ENCODE measurements at places on chromosomes 3 and 15.

- DNase-seq, result no peak
These were observed 62.9 kb downstream of the SERPINI1 start for GRCh38 chr3:167798443-167798842.

DNA sequence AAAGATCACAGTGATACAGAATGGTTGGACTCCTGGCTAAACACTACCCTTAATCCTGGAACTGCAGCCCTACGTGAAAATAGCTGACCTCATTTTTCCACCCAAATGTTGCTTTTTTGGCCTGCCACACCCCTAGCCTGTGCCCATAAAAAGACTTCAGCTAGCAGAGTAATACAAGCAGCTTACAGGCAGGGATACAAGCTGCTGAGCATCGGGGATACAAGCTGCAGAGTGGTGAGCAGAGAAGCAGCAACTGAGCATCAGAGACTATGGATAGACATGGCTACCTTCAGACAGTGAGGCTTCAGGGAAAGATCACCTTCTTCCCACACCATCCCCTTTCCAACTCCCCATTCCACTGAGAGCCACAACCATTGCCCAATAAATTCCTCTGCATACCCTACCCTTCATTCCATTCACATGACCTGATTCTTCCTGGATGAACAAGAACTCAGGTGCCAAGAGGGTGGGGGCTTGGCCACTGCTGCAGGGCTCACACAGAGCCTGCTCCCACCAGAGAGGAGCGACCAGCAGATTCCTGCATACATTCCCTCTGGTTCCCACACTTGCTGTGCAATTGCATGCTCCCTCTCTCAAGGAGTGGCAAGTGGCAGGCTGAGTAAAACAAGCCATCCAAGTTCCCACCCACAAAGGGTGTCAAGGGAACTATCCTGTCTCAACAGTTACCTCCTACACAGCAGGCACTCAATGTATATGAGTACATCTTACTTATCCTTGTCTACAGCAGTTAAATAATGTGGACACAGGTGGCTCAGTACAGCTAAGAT, 217.5 kb downstream of the ALCAM start:
- DNase-seq, result no peak

GRCh38 chr3:69309814-69310213, 76.1 kb downstream of the FRMD4B start:
- peak; percentile 48 for DNase-seq

DNA sequence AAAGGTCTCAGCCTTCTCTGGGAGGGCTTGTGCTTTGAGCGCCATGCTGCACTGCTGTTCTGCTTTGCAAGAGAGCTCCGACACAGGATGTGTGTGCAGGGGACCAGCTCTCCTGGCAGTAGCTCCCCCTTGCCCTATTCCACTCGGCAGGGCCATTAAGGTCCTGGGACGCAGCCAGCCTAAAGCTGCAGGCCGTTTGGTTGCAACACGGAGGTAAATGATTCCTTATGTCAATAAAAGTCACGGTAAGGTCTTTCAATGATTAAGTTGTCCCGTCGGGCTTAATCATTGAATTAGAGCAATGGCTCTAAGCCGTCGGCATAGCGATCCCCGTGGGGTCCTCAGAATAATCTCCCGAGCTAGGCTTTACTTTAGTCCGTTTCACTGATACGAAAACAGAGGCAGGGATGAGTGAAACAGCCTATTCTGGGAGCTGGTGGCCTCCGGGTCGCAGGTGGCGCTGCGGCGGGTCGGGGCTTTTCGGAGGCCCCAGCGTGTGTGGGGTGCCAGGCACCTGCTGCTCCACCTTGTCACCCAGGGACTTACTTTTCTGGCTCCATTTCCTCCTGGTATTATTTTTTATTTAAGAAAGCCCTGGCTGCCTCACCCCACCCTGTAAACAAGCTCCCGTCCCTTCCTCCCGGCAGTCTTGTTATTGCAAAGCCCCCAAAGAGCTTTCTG, 525.2 kb downstream of the OCA2 start:
- DNase-seq, result no peak

GRCh38 chr15:81108427-81108826, 25.6 kb upstream of the CFAP161 start:
- DNase-seq, result peak; percentile 67

- DNase-seq, result peak; percentile 94
These were observed 35.7 kb downstream of the MGA start for GRCh38 chr15:41695750-41696436.

DNA sequence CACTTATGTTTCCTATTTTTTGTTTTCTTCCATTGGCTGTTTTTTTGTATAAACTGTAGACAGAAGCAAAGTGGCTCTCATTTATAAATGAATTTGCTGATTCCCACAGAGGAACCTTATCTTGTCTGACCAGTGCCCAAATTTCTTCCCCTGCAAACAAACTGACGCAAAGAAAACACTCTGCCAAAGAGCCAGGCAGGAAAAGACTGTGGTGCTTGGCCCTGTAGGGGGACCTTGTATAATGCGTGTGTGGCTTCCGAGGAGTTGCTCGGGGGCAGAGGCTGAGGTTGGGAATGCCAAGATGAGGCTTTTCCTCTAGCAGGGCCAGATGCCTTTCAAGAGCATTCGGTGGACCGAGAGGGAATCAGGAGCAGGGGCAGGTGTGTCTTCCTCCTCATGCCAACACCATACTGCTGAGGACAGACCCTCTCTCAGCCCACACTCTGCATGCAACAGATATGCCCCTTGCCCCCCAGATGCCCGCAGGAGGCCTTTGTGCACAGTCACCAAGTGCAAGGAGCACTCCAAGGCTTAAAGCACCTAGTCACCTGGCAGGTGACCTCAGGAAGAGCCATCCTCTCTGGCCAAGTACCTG, 104.3 kb upstream of the ABHD17C start:
- DNase-seq, result peak; percentile 71

DNA sequence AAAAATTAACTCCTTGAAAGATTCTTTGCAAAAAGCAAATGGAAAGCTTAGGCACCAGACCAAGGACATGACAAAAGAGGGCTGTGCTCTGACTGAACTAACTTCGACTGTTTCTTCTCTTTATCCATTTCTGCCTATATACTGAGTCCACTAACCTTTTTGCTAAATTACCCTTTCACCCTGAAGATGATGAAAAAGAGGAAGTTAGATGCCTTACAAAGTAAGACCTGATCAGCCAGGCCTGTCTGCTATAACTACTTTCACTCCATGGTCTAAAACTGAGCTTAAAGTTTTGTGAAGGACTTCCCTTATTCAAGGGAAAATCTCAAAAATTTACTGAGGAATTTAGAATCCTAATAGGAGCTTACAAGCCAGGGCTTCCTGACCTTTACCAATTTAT, 6.2 kb upstream of the IGSF10 start:
- DNase-seq, result peak; percentile 61

GRCh38 chr3:105503191-105503593, 136.5 kb downstream of the ALCAM start:
- no peak for DNase-seq

- DNase-seq, result no peak
These were observed 18.6 kb downstream of the CRYGS start for GRCh38 chr3:186525369-186526255.

GRCh38 chr3:53169045-53169831, 8.2 kb downstream of the PRKCD start:
- DNase-seq, result peak; percentile 77

DNA sequence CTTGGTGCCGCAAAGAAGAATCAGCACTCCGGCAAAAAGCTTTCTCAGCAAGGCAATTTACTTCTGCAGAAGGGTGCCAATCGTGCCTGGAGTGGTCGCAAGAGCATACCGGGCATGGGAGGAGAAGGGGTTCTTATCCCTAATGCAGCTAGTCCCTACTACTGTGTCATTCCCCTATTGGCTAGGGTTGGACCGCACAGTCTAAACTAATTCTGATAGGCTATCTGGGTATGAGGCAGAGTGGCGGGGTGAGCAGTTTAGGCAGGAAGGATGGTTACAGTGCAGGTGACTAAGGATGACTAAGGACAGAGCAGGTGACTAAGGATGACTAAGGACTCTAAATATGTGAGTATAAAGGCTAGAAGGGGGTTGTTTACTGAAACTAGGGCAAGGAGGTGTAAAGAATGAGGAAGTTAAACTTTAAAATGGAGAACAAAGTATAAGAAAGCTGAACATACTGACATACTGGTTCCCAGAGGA, 52.9 kb downstream of the PGBD4 start:
- peak; percentile 25 for DNase-seq

DNA sequence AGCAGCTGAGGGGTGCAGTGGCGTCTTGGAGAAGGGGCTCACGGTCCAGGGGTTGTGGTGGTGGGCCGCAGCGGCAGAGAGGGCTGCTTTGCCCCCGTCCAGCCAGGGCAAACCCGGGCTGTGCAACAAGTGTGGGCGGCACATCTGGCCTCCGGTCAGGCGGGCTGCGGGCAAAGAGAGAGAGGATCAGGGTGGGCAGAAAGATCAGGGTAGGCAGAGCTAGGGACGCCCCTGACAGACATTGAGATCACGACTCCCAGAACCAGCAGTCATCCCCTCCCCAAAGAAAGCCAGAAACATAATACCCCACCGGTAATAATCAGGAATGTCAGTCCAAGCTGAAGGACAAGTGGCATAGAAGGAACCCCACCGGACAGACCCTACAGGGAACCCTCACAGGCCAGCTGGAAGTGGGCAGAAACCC, 6.8 kb downstream of the GATA2 start:
- peak; percentile 60 for DNase-seq

DNA sequence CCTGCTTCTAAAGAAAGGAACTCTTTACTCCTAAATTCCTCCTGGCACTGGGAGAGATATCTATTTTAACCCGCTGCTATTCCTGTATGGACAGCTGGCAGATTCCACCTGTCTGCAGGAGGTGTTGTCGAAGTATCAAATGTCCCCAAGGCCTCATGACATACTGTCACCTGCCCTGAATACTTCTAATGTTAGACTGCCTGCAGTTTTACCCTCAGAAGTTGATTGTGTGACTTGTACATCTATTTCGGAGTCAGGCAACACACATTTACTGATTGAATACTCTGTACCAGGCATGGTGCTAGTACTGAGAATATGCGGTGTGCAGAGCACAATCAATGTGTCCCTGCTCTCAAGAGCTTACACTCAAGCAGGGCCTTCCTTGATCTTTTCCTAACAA, 38.6 kb downstream of the PDZRN3 start:
- no peak for DNase-seq

DNA sequence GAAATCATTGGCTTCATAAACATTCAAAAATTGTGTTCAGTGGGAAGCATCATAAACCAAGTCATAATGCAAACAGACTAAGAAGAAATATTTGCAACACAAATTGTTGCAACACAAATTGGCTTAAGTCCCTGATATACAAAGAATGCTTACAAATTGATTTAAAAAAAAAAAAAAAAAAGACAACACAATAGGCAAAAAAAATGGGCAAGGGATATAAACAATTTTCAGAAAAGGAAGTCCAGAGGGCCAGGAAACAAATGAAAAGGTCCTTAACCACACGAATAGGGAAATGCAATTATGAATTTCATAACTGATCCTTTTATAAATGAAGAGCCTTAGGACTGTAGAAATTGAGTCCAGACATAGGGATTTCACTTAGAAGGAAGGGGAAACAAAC, 98.9 kb downstream of the LRRK1 start:
- no peak for DNase-seq

- DNase-seq, result peak; percentile 72
These were observed 80.3 kb downstream of the PEX5L start for GRCh38 chr3:179956416-179956830.

- no peak for DNase-seq
These were observed 107.7 kb downstream of the ETFA start for GRCh38 chr15:76203346-76204108.

- no peak for DNase-seq
These were observed 154.9 kb downstream of the KLHL25 start for GRCh38 chr15:85639752-85640381.

DNA sequence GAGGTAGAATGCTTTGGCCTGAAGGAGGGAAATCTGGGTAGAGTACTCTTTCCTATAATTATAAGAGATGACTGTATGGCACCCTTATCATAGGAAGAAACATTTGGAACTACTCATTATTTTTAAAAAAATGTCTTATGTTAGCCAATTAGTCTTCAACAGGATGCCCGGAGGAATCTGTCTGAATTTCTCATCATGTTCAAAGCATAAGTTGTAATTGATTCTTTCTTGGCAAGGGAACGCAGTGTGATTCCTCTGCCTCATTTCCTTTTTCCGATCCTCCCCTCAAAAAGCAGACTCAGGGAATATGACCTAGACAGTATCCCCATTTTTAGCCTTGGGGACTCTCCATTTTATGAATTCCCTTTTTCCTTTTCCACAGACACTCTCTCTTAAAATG, 165.1 kb downstream of the IL5RA start:
- no peak for DNase-seq

GRCh38 chr15:32123473-32123872, 93.2 kb downstream of the CHRNA7 start:
- no peak for DNase-seq

- DNase-seq, result peak; percentile 35
These were observed 4.6 kb downstream of the CFAP100 start for GRCh38 chr3:126399351-126399735.

DNA sequence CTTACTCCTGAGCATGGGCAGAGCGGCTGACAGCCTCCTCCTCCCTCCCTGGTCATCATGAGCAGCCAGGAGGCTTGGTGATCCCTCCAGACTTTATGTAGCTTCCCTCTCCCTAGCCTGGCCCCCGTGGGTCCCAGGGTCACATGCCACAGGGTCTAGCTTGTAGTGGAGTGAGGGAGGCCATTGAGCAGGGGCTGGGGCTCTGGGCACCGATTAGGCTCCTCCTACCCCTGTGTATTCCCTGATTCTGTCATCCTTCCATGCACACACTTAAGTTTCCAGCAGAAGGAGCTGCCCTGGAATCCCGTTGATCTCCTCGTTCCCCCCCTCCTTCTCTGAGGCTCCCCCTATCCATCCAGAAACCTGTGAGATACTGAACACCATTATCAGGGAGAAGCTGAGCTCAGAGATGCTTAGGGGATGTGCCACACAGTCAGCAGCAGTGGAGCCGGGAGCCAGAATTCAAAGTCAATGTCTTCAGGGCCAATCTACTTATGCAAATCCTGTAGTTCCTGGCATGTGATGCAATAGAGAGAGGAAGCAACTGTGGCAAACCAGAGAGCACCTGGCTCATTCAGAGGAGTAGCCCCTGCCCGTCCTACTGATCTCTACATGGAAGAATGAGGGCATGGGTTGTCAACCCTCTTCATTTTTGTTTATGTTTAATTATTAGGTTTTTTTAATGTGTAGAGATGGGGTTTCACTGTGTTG, 17.2 kb downstream of the CCDC33 start:
- DNase-seq, result no peak

- DNase-seq, result no peak
These were observed 7.4 kb upstream of the RIOX2 start for GRCh38 chr3:97979610-97980009.
